Psoas muscle (tissue), 8 donors: ENCODE measurements at places on chromosomes 3 and 15. TPM values are rescaled to one million over a fixed set of nuclear protein-coding genes. Genes with fewer than 3 reads are reported as not detected.

- DNase-seq, result no peak
Observed at GRCh38 chr3:59189526-59189925, 139.7 kb upstream of the CFAP20DC start.

GRCh38 chr3:125511420-125512118 lies 8.4 kb downstream of the SNX4 start:
- no peak for DNase-seq

TEX264 gene
- 21.4 TPM for total RNA-seq

GP9 gene
- total RNA-seq, result not detected

DNA sequence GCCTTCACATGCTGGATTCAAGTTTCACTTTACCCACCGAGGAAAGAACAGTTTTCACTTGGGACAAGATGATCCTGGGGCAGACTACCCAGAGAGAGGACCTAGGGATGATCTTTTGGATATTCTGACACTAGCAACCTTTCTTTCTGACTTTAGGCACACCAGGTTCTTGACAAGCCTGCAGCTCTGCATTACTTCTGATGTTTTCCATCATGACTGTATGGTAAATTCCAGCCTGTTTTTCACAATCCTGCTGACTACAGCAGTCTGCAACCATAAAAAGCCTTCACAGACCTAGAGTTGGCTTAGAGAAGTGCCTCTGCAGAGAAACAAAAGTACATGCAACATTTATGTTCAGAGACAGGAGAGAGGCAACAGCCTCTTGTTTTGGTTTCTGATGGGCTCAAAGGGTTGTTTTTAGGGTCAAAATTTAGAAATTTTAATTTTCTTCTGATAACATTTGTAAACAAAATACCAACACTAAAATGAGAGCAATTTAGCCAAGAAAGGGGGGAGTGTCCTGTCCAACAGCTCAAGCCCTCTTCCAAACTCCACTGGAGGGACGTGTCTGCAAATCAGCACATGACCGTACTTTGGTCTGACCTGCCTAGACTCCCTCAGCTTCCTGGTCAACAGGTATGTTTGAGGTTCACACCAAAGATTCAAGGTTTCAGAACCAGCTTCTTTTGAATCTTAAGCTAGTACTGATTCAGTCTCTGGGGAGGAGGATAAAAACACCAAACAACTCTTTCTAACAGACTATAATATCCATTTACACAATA lies 799 bp downstream of the ABI3BP start:
- no peak for DNase-seq

DNA sequence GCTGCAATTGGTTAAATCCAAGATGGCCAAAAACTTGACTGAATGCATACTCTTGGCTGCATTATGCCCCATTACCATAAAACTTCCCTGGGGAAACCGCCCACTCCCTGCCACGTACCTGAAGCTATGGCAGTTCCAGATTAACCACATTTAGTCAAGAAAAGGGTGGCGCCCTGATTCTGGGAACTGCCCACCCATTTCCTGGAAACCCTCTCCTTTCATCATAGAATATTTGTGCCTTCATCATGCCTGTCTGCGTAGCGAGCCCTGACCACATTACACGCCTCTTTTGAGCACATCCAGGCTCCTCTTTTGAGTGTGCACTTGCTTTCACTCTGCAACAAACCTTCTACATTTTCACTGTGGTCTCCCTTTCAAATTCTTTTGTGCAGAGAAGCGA lies 5.2 kb downstream of the LINS1 start:
- DNase-seq, result no peak

DNA sequence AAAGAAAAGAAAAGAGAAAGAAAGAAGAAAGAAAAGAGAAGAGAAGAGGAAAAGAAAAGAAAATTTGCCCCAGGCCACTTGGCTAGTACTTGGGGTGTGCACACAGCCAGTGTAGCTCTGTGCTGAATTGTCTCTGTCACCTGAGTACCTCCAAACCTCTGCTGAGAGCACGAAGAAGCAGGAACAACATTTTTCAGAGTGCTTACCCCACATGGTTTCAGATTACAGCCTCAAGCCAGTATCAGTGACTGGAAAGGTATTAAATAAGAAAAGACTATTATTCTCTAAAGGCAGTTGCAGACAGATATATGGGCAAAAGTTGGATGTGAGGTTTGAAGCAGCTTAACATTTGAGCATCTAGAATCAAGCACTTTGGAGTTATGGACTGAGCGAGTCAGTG lies 113.3 kb upstream of the PHLDB2 start:
- no peak for DNase-seq

- DNase-seq, result no peak
Observed at GRCh38 chr3:11542551-11542950, 101.2 kb downstream of the VGLL4 start.

DNA sequence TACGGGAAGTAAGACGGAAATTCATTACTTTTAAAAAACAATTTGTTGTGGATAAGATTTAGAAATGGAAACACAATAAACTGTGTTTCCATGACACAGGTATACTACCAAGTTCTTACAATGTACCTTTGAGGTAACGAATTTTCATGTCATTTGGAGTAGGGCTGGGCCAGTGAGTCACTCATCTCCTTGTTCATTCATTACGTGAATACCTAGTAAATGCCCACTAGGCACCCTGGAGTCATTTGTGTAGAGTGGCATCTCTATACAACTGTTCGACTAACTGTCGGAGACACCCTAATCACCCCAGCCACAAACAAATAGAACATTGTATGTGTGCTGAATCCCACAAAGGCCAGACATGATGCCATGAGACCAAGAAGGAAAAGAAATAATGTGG lies 94.8 kb downstream of the IGF1R start:
- no peak for DNase-seq
